Gastroesophageal sphincter (tissue), 4 donors: ENCODE measurements at places on chromosomes 4 and X.

GRCh38 chr4:130028552-130028951 is 932.6 kb downstream of the C4orf33 start:
- ATAC-seq: no peak

DNA sequence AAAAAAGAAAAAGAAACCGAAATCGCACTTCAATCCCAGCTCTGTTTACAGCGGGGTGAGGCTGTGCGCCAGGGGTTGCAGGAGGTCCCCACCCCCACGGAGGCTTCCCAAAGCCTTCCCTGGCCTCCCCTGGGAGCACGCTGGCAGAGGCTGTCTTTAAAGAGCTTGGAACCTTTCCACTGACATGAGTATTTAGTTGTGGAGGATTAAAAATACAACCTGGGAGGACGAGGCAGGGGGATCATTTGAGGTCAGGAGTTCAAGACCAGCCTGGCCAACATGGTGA is 69.1 kb downstream of the PPP2R2C start:
- ATAC-seq: no peak

DNA sequence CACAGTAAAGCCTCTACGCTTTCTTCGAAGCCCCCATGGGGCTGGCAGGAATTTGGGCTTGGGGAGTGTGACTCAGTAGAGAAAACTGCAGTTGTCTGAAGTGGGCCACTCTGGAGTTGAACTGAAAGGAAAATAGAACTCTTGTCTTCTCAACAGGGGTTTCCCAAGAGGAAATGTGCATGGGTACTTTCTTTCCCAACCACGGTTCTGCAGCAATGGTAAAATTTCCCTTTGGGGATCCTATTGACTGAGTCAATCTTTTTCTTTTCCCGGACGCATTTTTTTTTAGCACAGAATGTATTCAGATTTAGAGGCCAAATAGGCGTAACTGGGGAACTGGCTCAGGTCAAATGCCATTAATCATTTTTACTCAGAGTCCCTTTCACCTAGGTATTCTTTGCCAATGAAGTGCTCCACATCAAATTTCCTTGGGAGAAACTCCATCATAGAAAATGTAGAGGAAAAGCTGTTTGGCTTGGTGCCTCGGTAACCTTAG is 269.3 kb downstream of the STIM2 start:
- no peak for ATAC-seq

- ATAC-seq: no peak
These were observed 2.3 kb downstream of the CDS1 start for GRCh38 chr4:84585251-84585650.
